ENCODE measurements at places on chromosomes 3 and 15.
A peak's percentile ranks its signal among the peaks of the same experiment; 100 is the strongest.

DNA sequence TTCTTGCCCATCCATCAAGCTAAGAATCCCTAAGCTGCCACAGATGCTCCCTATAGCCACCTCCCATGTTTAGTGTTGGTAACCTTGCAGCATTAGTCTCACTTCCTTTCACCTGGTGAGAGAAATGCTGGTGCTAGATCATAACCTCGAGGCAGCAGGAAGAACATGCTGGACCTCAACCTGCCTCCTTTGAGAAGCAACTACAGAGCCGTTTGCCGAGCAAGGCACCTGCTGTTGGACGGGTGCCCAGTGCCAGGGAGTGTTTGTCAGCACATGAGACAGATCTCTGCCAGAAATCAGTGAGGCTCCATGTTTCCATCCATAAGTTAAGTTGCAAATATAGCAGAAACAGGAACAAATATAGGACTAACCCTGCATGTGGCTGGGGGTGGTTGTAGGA is 955.7 kb downstream of the TUSC7 start:
- peak; percentile 28 for DNase-seq

GRCh38 chr3:72270072-72270681 is 485.2 kb upstream of the PROK2 start:
- DNase-seq: no peak

DNA sequence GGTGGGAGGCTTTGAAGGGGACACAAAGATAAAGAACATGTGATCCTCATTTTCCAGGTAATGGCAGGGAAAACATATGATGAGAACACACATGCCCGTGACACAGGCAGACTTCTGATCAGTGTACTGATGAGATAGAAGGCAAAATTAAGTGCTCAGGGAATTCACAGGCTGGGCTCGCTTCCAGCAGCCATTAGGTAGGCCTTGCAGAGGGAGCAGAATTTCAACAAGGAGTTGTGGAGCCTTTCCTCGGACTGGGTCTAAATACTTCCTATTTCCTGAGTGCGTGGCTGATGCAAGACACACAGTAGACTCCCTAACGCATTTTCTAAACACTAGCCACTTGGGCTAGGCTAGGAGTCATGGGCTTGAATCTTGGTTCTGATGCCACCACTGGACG is 74.0 kb upstream of the ETV5 start:
- DNase-seq: no peak

DNA sequence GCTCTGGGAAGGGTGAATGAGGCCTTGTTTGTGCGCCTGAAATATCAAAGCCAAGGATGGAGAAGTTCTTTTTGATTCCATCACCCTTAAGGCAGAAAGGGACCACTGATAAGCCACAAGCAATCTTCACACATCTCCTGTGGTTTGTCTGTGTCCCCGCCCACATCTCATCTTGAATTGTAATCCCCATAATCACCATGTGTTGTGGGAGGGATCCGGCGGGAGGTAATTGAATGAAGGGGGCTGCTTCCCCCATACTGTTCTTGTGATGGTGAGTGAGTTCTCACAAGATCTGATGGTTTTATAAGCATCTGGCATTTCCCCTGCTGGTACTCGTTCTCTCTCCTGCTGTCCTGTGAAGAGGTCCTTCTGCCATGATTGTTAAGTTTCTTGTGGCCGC is 329.6 kb upstream of the RGMA start:
- DNase-seq: no peak

- no peak for DNase-seq
Measured at GRCh38 chr3:107953722-107954121, 137.1 kb downstream of the CD47 start.

DNA sequence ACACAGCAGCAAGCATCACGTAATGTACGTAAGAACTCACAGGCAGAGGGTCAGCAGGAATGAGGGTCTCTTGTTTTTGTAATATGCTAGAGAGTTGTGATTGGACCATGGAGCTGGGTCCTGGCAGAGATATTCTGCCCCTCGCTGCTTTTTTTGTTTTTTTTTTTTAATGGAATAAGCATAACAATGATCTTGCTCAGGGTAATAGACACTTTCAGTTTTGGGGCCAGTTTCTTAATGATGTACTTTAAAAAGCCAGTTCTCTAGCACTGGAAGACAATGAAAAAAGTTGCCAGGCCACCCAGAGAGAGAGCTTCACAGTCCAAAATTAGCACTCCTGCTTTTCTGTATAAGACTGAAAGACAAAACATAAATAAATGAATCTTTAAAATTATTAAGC is 29.0 kb upstream of the PLSCR4 start:
- DNase-seq: no peak

All from NCI-H510A treated with DMSO at 0.1 percent for 48 hours (cell line).